ENCODE measurements at places on chromosomes 5 and 9. TPM values are rescaled to one million over a fixed set of nuclear protein-coding genes. Genes with fewer than 3 reads are reported as not detected.

NXNL2 gene
- not detected for total RNA-seq

KIF27 gene
- 13.1 TPM for total RNA-seq

NOTCH1 gene
- total RNA-seq, result 47.7 TPM

CMBL gene
- 16.9 TPM for total RNA-seq

TYRP1 gene
- total RNA-seq, result 73.9 TPM

DBN1 gene
- 41.1 TPM for total RNA-seq

CMYA5 gene
- 52.9 TPM for total RNA-seq

ADAMTS12 gene
- 26.8 TPM for total RNA-seq

PHYHD1 gene
- total RNA-seq, result 13.5 TPM

HACD4 gene
- total RNA-seq, result 4.7 TPM

OSMR gene
- total RNA-seq, result 19.1 TPM

MVB12B gene
- 7.2 TPM for total RNA-seq

FBN2 gene
- total RNA-seq, result 88.3 TPM

SH2D3C gene
- 5.7 TPM for total RNA-seq

ORM2 gene
- 0.79 TPM for total RNA-seq

DNLZ gene
- 5.1 TPM for total RNA-seq

SHOC1 gene
- total RNA-seq, result 0.79 TPM

OLFML2A gene
- 49.1 TPM for total RNA-seq

LRRC19 gene
- total RNA-seq, result not detected

SPATA31A1 gene
- not detected for total RNA-seq

TMEFF1 gene
- 4.7 TPM for total RNA-seq

KCNN2 gene
- 3.5 TPM for total RNA-seq

LHX3 gene
- total RNA-seq, result 0.10 TPM

SH3RF2 gene
- total RNA-seq, result 9.8 TPM

POLR1E gene
- 28.8 TPM for total RNA-seq

HCN1 gene
- total RNA-seq, result 0.59 TPM

SLC34A3 gene
- total RNA-seq, result not detected

IFNA7 gene
- total RNA-seq, result not detected

KIF4B gene
- not detected for total RNA-seq

TEX53 gene
- not detected for total RNA-seq

OBP2B gene
- 0.30 TPM for total RNA-seq

MRRF gene
- 27.4 TPM for total RNA-seq

UGT3A2 gene
- 21.4 TPM for total RNA-seq

CARD9 gene
- total RNA-seq, result 3.0 TPM

JAKMIP2 gene
- total RNA-seq, result 0.49 TPM

PCDHGB6 gene
- total RNA-seq, result 5.6 TPM

CERCAM gene
- total RNA-seq, result 54.4 TPM

THBS4 gene
- 12.3 TPM for total RNA-seq

PCDHB4 gene
- 1.6 TPM for total RNA-seq

MEIKIN gene
- total RNA-seq, result not detected

IRX1 gene
- total RNA-seq, result 14.4 TPM

ZNF300 gene
- 13.0 TPM for total RNA-seq

IL5 gene
- not detected for total RNA-seq

STING1 gene
- total RNA-seq, result 16.6 TPM

PCDHAC1 gene
- 0.69 TPM for total RNA-seq

PRR16 gene
- 12.4 TPM for total RNA-seq

Data from skin of body (tissue), 3 donors.